ENCODE measurements at places on chromosomes 11 and 22.

DNA sequence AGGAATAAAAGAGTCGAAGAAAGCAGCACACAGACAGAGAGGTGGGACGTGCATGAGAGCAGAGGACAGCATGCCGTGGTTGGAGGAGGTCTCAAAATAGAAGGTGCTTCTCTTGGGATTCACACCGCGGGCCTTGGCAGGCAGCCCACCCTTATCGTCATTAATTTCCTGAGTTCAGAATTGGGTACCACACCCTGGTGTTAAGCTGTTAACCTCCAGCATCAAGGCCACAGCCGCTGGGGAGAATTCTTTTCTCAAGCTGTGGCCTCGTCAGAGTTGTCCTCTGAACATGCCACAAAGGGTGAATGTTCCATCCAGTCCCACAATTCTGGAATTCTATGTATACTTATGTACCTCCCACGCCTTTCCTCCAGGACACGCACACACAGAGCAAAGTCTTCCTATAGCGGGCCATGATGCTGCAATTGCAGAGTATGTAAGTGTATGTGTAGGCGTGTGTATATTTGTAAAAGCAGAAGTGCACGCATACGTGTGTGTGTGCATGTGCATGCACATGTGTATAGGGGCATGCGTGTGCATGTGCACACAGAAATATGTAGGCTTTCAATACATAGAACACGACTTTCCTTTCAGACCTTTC lies 39.0 kb downstream of the ADAMTS8 start:
- DNase-seq: no peak

DNA sequence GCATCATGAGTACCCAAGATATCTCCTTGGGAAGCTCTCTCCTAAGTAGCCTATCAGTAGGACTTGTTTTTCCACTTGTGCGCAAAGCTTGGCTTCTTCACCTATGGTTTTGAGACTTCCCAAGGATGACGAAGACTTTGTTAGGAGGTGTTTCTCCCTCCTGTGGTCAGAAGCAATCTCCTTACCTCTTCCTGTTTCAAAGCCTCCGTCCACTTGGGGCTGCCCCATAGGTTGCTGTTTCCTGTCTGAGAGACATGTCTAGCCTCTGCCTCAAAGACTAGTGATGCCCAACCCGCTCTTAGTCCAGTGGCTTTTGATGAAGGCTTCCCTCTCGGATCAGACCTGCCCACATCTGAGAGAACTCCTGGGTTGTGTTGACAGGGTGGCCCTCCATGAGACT lies 92.9 kb downstream of the TRAF6 start:
- DNase-seq: no peak

- DNase-seq: no peak
Measured at GRCh38 chr11:112811783-112812182, 149.4 kb upstream of the NCAM1 start.

GRCh38 chr11:521177-521688 lies 14.1 kb downstream of the HRAS start:
- no peak for DNase-seq

- DNase-seq: no peak
Measured at GRCh38 chr22:46131151-46131587, 19.2 kb upstream of the PPARA start.

Measured in Panc1 (cell line).